T-helper 2 cell (primary cell): ENCODE measurements at places on chromosomes 2 and 18.
A peak's percentile ranks its signal among the peaks of the same experiment; 100 is the strongest.

DNA sequence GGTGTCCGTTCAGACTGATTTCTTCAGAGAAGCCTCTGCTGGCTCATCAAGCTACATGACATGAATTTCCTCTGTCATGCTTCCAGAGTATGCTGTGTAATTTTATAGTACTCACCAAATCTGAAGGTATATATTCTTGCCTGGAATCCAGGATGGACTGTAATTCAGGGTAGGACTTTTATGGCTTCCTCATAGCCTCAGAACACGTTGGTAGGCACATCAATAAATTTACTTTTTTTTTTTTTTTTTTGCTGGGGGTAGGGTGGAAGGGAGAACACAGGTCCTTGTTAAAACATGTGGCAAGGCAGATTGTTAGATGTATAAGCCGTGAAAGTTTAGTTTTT is 34.4 kb downstream of the MTA3 start:
- DNase-seq: no peak

- no peak for DNase-seq
Measured at GRCh38 chr2:52034706-52035105, 1002.8 kb upstream of the NRXN1 start.

DNA sequence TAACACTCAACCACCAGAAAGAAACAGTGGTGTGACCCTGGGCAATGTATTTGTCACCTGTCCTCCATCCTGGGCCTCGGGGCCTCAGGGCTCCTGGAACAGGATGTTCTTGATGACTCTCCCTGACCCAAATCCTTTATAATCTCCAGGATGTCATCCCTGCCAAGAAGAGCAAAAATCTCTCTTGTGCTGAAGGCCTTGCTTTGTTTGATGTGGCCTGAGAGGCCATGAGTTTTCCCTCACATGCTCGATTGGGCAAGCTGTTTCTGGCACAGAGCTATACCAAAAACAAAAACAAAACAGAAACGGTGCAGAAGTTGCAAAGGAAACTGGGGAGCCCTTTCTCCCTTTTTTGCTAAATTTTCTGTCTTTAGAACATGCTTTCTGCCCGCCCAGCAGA is 35.7 kb upstream of the ST3GAL5 start:
- no peak for DNase-seq

- DNase-seq: no peak
Measured at GRCh38 chr2:158610059-158610458, 153.3 kb downstream of the PKP4 start.

DNA sequence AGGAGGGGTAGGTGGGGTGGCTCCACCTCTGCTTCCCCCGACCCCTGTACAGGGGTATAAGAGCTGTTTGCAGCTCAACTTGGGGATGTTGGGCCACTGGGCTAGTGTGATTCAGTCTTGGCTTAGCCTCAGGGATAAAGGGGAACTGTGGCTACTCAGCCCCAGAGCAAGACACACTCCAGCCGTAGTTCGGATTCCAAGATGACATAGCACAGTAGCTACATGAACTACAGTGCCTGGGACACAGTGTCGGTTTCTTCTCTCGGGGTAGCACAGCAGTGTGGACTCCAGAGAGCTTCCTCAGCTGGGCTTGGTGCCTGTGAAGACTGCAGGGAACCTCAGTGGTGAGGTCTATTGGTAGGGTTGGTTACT is 21.1 kb downstream of the CARF start:
- no peak for DNase-seq

DNA sequence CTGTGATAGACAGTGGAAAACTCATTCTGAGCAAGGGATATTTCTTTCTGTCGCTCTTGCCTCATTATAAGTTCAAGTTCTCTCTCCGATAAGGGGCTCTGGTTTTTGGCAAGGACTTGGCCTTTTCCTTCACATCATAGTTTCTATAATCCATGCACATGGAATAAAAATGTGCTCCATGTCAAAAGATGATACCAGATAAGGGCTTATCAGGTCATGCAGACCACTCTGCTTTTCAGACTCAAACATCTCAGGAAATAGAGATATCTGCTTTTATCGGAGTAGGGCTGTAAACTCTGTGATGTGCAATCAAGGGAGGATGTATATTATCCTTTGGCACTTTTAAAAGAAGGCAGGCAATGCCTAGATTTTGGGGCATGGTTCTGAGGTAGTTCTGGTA is 45.0 kb upstream of the DARS1 start:
- DNase-seq: no peak

GRCh38 chr2:74525717-74526648 is at the start of gene DQX1:
DQX1 (minus strand) TSS chr2:74526231; CDS start chr2:74525729, 502 bp downstream.
- DNase-seq: peak; percentile 58

DNA sequence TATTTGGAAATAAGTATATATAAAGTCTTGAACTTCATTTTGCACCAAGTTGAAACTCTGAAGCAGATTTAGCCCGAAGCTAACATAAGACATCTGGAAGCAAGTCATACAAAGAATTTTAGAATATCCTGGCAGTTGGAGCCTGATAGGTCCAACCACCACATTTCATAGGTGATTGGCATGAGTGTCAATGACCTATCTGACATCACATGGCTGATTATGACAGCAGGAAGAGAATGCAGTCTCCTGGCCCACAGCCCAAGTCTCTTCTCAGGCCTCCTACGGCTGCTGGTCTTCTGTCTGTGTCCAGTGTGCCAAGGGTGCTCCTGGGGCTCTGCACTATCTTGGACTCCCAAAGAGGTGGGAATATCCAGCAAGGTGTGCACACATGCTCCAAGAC is 325.7 kb upstream of the ACVR2A start:
- DNase-seq: no peak

GRCh38 chr2:11026286-11026921 is 114.7 kb downstream of the KCNF1 start:
- DNase-seq: no peak

- DNase-seq: no peak
Measured at GRCh38 chr2:23944527-23944926, 4.3 kb downstream of the UBXN2A start.

DNA sequence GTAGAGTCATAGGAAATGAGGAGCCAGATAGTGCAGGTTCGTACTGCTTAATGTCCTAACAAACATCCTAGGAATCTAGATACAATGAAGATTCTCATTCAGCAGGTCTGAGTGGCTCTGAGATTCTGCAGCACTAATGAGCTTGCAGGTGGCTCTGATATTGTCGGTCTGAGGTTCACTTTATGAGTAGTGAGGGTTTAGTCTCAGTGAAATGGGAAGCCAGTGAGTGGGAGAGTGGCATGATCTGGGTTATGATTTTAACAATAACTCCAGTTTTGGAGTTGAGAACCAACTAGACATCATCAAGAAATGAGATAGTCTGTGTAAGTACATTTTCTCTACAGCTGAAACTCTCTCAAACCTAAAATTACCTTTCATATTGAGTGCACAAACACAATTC is 166.8 kb upstream of the SP5 start:
- DNase-seq: no peak

DNA sequence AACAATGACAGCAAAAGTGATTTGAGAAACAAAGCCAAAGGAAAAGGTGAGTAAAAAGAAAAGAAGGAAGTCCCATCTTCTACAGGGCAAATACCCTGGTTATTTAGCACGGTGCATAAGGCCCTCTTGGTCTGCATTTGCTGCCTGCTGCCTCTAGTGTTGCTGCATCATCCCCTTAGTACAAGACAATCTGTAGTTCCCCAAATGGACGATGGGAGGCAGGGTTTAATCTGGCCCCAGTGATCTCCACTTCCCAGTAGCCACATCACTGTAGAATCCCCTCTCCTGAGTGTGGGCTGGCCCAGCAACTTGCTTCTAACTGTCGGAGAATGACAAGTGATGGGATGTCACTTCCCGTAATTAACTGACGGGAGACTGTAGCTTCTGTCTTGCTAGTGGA is 85.1 kb downstream of the CTAGE1 start:
- no peak for DNase-seq

GRCh38 chr2:184646593-184646992 is 48.3 kb downstream of the ZNF804A start:
- no peak for DNase-seq

DNA sequence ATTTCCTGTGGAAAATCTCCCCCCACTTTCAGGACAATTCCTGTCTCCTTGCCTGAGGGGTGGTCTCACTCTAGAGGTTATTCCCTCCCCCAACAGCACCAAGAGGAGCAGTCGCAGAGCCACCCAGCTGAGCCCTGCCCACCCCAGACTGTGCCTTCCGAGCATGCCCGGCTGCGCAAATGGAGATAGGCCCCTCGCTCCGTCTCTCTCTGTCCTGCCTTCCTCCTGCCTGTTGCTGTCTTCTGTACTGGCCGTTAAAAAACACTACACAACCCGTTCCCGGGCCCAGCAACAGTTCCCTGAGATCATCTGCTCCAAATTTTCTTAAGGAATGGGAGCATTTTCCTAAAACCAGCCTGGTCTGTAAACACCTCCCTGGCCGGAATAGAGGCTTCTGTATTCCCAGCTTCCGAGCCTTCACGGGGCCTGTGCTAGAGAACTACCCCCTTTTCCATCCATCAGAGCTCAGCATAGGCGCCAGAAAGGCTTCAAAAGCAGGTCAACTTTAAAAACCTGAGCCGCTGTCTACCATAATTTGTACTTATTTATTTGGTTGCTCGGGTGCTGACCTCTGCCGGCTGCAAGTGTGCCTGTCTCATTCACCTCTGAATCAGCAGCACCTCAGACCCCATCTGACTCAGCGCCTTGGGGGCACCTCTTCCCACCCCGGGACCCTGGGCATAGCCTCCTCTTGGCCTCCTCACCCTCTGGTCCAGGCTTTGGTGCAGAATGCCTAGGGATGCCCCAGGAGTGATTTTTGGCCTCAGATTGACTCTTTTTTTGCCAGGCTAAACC is 159.4 kb downstream of the PXDN start:
- no peak for DNase-seq

DNA sequence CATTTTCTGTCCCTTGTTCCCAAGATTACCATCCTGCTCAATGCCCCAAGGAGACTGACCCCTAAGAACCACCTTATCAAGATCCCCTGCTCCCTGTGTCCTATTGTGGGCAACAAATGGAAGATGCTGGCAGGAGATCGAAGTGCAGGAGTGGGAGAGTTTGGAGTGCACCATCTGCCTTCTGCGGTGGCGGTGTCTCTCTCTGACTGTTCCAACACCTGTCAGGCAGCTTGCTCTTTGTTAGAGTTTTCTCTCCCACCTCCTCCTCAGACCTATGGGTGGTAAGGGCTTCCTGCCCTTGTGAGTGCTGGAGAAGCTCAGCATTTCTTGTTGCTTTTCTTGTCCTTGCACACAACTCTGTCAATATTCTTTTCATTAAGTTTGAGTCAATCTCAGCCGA is 64.1 kb upstream of the SPHKAP start:
- no peak for DNase-seq

- DNase-seq: no peak
Measured at GRCh38 chr18:7272311-7273049, 41.6 kb downstream of the LRRC30 start.

DNA sequence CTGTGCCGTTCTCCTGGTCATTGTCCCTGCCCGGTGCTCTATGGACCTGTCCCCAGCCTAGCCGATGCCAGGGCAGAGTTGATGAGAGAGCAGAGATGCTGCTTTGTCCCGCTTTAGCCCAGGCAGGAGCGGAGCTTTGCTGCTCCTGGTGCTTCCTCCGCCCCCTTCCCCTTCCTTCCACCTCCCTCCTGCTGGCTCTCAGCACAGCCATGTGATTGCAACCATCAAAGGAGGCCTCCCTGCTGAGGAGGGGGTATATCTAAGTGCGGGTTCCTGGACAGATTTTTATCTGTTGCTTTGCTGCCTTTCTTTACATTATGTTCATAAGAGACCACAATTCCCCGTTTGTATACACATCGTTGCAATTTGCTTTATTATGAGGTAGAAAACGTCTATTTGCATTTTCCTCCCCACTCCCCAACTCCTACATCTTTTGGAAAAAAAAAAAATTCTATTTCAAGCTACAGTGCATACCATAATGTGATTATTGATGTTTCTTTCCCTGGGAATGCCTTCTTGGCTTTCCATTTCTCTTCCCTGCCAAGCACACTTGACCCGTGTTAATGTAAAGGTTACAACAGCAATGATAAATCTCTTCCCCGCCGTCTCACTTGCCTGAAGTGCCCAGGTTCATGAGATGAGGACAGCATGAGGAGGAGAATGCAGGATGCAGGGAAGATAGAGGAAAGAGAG is 25.4 kb downstream of the ALPK2 start:
- DNase-seq: no peak

- DNase-seq: no peak
Measured at GRCh38 chr2:126975671-126976655, 77.3 kb downstream of the TEX51 start.

GRCh38 chr2:65055422-65056214 is 598 bp upstream of the CEP68 start:
- peak; percentile 42 for DNase-seq

GRCh38 chr2:218986148-218986761 is 1.3 kb upstream of the FEV start:
- DNase-seq: no peak

DNA sequence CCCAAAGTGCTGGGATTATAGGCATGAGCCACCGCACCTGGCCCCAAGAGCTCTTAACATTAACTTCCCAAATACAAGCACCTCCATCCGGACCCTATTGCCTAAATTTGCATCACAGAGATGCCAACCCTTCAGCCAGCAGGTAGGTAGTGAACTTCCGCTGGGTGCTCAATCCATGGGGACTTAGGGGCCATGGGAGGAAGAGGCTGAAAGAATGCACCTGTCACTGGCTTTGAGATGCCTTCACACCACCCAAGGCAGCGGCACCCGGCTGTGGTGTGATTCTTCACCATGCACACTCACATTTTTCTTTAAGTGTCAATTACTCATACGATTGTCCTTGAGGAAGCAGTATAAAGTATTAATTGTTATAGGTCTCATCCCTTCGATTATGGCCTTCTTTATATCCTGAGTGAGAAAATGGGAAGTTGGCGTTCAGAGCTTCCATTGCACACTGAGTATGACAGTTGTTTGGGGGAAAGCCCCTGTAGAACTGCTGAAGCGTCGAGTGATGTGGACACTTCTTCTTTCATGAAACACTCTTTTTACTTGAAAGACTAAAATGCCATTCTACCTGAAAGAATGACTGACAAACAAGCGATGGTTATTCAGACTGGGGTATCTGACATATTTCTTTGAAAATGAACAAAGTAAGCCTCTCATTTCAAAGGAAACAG is 51.8 kb upstream of the BIN1 start:
- DNase-seq: no peak

DNA sequence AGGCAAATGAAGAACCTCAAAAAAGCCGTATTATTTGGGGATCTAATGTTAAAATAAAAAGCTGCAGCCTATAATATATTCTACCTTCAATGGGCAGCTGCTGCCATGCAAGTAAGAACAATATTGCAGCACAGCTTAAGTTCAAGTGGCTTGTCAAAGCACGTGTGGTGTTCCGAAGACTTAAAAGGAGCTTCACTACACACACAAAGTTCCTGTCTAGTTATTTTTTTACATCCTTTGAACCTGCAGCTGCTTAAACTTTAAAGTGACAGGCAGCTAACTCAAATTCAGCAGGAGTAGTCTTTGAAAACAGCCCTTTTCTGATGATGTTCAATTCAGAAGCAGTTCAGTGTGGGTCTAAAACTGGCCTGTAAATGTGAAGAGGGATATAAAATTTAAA is 85.8 kb upstream of the XIRP2 start:
- no peak for DNase-seq

- no peak for DNase-seq
Measured at GRCh38 chr18:9348766-9349165, 14.2 kb downstream of the TWSG1 start.
